Stimulated activated CD8-positive, alpha-beta memory T cell treated with anti-CD3 and anti-CD28 coated beads, Interleukin-2, amount 100 ng/mL, for 1 hour (primary cell): ENCODE measurements at places on chromosomes 11 and 22.

- DNase-seq = no peak
Measured at GRCh38 chr11:71182791-71183677, 69.3 kb downstream of the SHANK2 start.

DNA sequence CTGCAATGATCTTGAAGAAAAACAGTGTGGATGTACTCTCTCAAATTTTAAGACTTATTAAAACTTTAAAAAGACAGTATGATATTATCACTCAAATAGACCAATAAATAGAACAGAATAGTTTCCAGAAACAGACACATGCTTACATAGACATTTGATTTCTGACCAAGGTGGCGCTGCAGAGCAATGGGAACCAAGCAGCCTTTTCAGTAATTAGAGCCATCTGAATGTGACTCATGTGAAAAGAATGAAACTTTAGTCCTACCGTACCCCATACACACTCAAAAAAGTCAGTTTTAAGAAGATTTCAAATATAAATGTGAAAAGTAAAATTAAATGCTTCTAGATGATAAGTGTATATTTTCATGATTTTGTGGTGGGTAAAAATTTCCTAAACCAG, 74.2 kb upstream of the MS4A8 start:
- no peak for DNase-seq

DNA sequence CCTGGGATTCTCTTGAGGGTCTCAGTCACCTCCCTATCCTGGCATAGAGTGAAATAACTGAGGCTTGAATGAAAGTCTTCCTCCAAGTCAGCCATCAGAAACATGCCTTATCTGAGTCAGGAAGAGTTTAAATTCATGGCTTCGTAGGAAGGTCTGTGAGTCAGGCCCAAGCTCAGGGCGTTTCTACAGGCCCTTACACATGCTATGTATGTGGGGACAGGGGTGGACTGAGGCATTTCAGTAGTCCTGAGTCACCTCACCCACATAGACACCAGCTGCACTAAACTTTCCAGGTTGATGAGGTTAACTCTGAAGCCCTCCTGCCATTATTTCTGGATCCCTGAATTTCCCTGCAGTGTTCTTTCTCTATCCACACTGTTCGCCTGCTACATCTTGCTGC, 134.6 kb upstream of the RCN1 start:
- no peak for DNase-seq

- no peak for DNase-seq
Measured at GRCh38 chr22:49969751-49970527, 9.4 kb downstream of the PIM3 start.

DNA sequence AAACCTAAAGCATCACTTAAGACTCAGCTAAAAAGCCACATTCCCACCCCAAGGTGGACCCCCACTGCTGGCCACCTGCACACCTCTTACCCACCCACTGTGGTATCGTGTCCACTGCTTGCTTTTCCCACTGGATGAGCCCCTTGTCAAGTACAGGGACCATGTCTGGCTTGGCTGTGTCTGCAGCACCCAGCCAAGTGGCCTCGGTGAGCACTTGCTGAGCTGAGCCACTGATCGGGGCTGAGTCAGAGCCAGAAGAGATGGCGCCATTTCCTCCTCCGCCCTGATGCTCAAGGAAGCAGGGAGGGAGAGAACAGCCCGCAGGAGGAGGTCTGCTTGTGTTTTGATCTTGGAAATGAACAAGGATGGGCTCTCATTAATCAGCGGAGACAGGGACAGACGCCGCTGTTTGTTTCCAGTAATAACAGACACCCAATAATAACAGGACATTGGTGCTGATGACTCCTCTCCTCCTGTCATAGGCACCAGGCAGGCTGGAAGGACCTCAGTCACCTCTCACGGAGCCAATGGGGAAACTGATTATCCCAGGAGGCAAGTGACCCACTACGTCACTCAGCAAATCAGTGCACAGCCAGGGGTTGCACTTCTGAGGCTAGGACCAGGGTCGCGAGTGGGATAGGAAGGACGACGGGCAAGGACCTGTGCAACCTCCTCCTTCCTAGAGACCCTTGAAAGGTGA, 85.2 kb upstream of the RTL6 start:
- DNase-seq = no peak

DNA sequence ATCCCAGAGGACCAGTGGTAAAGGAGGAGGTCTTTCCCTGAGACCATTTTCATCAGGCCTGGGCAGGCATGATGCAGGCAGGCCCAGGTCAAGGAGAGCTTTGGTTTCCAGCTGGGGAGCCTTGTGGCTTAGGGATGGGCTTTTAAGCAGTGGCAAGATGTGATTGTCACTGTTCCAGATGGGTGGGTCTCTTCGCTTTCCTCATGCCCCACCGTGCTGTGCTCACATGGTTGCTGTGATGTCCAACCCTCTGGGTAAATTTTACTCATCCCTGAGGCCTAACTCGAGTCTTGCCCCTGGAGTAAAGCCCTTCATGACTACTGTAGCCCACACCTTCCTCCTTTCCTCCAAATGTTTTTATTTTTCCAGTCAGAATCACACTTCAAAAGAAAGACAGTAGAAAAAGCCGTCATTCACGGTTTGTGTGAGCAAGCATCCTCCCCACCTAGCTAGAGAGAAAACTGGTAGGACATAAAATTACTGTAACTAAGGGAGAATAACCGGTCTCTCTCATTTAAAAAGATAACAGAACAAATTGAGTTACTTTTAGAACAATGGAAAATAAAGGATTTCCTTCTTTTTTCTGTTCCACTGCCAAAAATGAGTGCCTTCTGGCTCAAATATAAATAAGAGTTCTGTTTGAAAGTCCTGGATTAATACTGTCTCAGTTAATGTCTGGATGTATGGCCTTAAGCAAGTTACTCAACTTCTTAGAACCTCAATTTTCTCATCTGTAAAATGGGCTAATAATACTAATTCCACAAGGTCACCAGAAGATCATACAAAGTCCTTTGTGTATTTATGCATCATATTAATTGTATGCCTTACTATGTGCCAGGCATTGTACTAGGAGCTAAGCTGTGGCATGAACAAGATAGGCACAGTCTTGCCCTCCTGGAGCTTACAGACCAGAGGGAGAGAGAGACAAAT, 84.9 kb downstream of the ME3 start:
- no peak for DNase-seq

DNA sequence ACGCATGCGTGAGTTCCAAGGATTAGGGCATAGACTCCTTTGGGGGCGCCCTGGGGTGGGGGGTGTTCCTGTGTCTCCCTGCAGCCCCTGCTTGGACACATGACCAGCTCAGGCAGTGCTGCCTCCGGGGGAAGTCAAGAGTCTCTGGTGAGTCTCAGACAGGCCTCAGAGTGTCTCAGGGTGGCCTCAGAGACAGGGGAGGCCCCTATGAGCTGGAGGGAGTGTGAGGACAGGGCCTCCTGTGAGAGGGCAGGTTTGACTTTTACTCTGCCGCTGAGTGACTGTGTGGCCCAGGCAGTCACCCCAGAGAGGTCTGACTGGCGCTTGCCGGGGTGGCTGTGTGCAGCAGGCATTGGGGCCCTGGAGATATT, 41.2 kb upstream of the KCNQ1OT1 start:
- no peak for DNase-seq

- DNase-seq = no peak
Measured at GRCh38 chr11:132960273-132961078, 571.8 kb downstream of the OPCML start.

- DNase-seq = no peak
Measured at GRCh38 chr11:10934293-10934860, 76.5 kb upstream of the ZBED5 start.

DNA sequence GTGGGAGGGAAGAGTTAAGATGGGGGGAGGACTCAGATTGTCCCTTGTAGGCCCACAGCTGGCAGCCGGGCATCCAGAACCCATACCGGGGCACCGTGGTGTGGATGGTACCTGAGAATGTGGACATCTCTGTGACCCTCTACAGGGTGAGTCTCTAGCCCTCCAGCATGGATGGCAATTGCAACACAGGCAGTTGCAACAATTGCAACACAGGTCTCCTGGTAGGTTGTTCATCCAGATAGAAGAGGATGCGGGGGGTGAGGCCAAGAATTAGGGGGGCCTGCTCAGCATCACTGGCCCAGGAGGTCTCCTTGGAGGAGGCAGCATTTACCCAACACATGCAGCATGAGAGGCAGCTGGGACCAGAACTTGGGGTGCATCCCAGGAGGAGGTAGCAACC, 3.4 kb downstream of the EHBP1L1 start:
- DNase-seq = no peak

GRCh38 chr11:121841487-121842191, 274.4 kb downstream of the BLID start:
- DNase-seq = no peak

DNA sequence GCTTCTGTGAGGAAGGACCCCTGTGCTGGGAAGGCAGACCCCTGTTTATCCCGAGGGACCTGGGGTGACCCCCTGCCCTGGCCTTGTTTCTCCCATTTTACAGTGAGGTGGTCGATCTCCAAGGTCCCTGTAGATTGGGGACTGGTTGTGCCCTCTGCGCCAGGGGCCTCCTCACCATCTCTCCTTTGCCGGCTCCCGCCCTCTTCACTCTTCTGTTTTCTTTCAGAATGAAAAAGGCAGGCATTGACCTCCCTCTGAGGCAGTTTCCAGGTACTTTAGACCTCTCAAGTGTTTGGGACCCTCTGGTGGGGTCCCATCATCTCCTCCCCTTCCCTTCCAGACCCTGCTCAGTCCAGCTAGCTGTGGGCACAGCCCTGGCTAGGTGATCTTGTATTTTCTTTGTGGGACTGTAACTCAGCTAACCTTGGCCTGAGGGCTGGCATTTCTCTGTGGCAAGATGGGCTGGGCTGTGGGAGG, 1.5 kb downstream of the SERPINH1 start:
- no peak for DNase-seq

DNA sequence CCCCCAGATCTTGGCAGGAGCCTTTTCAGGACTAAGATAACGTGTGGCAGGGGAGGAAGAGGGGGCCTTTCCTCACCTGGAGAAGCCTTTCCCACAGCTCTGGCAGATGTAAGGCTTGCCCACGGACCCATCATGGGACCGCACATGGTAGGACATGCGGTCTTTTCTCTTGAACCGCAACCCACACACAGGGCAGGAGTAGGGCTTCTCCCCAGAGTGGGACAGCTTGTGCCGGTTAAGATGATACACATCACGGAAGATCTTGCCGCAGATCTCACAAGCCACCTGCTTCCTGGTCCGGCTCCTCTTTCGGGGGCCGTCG, 1.9 kb downstream of the PATZ1 start:
- DNase-seq = no peak

GRCh38 chr11:74784234-74784633, 35.6 kb downstream of the RNF169 start:
- no peak for DNase-seq

- no peak for DNase-seq
Measured at GRCh38 chr11:64876229-64876750, 2.1 kb downstream of the EHD1 start.

- no peak for DNase-seq
Measured at GRCh38 chr11:86724137-86724536, 51.7 kb upstream of the ME3 start.

- DNase-seq = no peak
Measured at GRCh38 chr11:129117595-129118350, 74.4 kb downstream of the ARHGAP32 start.

DNA sequence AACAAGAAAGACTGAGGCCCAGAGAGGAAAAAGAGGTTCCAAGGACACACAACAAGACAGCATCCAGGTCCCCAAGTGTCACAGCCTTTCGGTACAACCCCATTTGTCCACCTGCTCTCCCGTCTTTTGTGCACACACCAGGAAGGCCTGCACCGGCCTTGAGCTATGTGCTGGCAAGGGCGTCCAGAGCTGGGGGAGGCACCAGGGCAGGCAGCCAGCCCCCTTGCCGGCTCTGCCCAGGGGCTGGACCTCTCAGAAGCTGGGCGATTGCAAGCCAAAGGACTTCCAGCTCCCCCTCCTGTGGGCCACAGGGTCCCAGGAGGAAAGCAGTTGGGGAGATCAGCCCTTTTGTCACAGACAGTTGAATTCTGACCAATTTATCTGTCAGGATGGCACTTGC, 210.5 kb downstream of the MN1 start:
- no peak for DNase-seq

- DNase-seq = no peak
Measured at GRCh38 chr11:104051778-104052177, 15.3 kb downstream of the DDI1 start.

- DNase-seq = no peak
Measured at GRCh38 chr22:28977481-28977971, 84.1 kb downstream of the C22orf31 start.

- no peak for DNase-seq
Measured at GRCh38 chr22:19178065-19178656, 375 bp downstream of the SLC25A1 start.

DNA sequence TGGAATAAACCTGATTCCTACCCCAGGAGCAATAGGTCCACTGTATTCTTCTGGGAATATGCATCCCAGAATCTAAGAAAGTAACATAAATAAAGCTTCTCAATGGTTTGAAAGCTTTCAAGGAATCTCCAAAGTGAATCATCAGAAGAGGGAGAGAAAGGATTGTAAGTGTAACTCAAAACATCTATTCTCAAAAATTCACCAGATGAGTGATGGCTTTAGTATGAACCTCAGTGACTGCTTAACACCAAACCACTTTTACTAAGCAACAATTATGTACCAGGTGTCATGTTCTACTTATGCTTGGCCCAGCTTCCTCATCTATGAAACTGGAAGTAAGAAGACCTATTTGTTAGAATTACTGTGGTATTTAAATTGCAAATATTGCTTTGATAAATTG, 7.4 kb downstream of the RAB38 start:
- DNase-seq = no peak

DNA sequence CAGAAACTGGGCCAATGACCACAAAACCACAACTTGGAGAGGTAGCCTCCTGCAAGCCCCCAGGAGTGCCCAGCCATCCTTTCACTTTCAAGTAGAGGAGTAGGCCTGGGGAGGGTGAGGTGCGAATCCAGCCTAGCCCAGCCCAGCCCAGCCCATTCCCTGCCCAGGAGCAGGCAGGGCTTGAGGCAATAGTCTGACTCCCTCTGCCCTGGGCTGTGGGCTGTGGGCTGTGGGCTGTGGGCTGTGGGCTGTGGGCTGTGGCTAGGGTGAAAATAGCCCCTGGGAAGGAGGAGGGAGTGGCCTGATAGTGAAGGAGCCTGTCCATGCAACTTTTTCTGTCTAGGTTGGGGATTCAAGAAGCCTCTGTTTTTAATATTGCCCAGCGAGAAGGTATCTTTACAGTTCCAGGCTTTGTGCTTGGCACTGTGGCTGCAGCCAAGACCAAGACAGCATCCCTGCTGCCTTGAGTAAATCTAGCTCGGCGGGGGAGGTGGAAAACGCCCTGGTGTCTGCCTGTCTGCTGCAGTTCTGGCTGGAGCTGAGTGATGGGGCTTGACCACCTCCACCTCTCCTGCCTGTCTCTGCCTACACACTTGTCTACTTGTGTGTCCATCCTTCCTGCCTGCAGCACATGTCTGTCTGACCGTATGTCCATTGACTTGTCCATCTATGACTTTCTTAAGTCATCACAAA, 40.7 kb downstream of the LMO1 start:
- DNase-seq = no peak

- no peak for DNase-seq
Measured at GRCh38 chr11:36251823-36252222, 37.4 kb downstream of the COMMD9 start.

GRCh38 chr11:86491027-86491426, 116.3 kb downstream of the CCDC81 start:
- no peak for DNase-seq

GRCh38 chr22:22600531-22601261, 41.6 kb upstream of the PRAME start:
- DNase-seq = no peak
